Renal pelvis (tissue), 12 donors: ENCODE measurements at places on chromosomes 5 and 9.

DNA sequence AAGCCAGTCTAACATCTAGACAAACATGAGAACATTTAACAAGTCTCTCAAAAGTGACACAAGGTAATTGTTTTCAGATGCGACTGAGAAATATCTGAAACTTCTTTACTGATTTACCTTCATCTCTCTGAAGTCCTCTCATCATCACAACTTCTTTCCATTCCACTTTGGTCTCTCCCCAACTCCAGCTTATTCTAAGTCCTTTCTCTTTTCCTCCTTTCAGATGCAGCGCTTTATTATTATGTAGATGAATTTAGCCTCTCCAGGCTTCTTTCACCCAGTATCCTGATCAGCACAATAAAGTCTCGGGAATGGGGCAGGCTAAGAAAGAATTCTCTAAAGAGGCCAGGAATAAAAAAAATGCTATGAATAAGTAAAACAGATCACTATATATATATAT, 128.0 kb downstream of the KCTD16 start:
- DNase-seq = no peak

DNA sequence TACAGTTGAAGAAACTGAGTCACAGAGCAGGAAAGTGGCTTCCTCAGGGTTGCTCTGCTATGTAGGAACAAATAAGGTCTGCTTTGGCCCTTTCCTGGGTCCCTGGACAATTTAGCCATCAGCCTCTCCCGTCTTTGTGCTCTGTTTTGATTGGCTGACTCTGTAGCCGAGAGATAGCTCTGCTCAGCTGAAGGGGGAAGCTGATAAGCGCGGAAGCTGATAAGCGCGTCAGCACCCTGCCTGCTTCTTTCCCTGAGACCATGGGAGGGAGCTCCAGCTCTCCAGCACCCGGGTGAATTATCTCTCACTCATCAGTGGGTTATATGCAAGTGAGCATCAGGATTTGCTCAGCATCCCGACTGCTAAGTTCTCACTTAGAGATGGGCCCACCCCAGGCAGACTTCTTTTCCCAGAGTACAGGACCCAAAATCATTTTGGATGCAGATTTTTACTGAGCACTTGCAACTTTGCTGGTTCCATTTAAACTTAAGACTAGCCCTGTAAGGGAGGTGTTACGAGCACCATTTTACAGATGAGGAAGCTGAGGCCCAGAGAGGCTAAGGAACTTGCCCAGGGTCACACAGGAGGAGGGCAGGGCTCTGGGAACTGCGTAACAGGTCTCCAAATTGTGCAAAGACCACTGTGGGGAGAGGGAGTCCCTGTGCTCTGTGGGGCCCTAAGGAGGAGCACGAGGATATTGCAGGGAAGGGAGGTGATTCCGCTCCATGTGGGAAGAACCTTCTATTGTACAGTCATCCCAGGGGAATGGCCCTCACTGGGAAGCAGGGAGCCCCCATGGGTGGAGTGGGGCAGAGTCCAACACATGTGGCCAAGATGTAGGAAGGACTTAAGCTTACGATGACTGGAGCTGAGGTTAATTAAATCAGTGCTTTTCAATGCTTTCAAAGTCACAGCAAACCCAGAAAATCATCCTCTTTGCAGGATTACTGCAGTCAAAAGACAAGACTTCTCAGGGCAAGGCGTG, 83.7 kb upstream of the ORM1 start:
- no peak for DNase-seq

GRCh38 chr9:124297915-124298645, 40.3 kb downstream of the NEK6 start:
- no peak for DNase-seq

DNA sequence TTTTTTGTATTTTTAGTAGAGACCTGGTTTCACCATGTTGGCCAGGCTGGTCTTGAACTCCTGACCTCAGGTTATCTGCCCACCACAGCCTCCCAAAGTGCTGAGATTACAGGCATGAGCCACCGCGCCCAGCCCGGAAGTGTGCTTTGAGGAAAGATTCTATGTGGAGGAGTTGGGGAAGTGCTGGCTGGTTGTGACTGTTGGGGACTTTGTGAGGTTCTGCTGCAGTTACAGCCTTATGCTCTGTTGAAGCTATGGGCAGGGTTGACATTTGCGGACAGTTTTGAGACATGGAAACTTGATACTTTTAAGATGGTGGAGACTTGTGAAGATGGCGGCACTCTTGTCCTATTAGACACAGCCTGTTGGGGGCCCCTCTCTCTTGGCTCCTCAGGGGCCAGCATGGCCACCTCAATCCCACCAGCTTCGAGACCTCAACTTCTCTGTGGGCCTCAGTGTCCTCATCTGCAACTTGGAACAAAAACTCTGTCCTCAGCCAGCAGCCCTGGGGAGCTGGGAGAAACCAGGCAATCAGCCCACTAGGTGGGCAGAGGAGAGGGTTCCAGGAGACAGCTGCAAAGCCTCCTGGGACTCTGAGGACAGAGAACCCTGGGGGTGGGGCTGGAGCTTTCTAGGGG, 24.9 kb downstream of the C9orf50 start:
- no peak for DNase-seq

DNA sequence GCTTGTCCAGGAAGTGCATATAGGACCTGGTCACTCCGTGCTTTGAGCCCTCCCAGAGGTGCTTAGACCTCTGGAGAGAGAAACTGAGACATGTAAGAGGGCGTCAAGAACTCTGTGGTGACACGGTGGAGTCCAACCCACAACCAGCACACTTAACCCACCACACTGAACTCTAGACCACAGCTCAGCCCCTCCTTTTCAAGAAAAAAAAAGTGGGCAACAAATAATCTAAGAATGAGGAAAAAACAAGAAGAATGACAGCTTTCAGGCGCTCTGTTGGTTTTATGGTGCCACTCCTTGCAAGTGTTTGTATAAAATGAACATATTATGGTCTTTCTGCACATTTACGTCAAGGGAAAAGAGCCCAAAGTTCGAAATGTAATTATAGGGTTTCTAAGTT, 50.2 kb upstream of the SNAPC3 start:
- no peak for DNase-seq

GRCh38 chr5:65462139-65462705, 19.5 kb downstream of the ADAMTS6 start:
- no peak for DNase-seq

DNA sequence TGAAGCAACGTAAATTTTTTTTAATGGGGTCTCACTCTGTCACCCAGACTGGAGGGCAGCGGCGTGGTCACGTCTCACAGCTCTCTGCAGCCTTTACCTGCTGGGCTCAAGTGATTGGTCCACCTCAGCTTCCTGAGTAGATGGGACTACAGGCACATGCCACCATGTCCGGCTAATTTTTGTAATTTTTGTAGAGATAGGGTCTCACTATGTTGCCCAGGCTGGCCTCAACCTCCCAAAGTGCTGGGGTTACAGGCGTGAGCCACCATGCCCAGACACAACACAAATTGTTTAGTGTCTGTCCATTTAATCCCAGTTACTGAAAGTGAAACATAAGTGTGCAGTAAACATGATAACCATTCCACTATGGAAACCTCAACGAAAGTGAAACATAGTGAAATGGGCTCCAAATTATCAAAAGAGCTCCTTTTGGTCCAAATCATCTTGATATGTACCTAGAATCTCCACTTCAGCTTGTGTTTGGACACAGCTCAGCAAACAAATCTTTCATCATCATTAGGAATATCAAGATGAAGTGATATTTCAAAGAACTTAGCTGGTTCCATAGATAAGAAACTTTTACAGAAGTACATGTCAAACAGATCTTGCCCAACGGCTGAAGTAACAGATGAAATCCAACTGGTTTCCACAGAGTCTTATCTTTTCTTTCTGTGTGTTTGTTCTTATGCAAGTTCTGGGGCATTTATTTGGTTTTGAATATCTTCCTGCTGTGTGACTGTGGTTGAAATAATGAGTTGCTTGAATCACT, 41.2 kb upstream of the PLPP1 start:
- DNase-seq = no peak

GRCh38 chr9:26261503-26262330, 583.5 kb upstream of the TUSC1 start:
- DNase-seq = no peak

- DNase-seq = no peak
These were observed 76.6 kb downstream of the PSD2 start for GRCh38 chr5:139872052-139872766.

DNA sequence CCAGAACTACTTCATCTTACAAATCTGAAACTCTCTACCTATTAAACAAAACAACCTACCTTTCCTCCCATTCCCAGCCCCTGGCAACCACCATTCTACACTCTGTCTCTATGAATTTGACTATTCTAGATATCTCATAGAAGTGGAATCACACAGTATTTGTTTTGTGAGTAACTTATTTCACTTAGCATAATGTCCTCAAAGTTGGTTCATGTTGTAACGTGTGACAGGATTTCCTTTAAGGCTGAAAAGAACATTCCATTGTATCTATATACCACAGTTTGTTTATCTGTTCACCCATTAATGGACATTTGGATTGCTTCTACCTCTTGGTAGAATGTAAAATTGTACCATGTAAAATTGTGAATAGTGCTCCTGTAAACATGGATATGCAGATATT, 70.1 kb upstream of the NXNL2 start:
- no peak for DNase-seq

- no peak for DNase-seq
These were observed 93.1 kb upstream of the TBCA start for GRCh38 chr5:77869116-77869798.

DNA sequence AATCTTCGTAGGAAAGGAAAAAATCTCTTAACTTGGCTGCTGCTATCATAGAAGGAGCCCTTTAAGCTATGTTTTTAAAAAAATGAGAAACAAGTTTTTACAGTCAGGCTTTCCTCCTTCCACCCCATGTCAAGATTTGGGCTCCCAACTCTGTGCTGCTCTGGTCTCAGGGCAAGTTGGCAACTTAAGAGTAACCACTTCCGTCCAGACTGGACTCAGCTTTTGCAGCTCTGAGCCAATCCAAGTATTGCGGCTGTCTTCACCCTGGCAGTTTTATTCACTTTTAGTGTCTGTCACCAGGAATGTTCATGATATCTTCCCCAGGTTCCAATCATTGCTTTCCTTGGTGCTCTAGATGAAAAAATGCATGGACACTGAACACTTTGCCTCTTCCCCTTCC, 115.9 kb upstream of the GAS1 start:
- DNase-seq = no peak

- no peak for DNase-seq
These were observed 235.3 kb downstream of the GABRB2 start for GRCh38 chr5:161311146-161311708.

- no peak for DNase-seq
These were observed 37.2 kb downstream of the ANGPTL2 start for GRCh38 chr9:127085186-127085585.

- DNase-seq = peak; percentile 48
These were observed 67.5 kb upstream of the CKMT2 start for GRCh38 chr5:81165493-81166119.
